ENCODE measurements at places on chromosomes 4 and X.
A peak's percentile ranks its signal among the peaks of the same experiment; 100 is the strongest.

- no peak for DNase-seq
Observed at GRCh38 chr4:126976850-126977632, 655.7 kb upstream of the INTU start.

DNA sequence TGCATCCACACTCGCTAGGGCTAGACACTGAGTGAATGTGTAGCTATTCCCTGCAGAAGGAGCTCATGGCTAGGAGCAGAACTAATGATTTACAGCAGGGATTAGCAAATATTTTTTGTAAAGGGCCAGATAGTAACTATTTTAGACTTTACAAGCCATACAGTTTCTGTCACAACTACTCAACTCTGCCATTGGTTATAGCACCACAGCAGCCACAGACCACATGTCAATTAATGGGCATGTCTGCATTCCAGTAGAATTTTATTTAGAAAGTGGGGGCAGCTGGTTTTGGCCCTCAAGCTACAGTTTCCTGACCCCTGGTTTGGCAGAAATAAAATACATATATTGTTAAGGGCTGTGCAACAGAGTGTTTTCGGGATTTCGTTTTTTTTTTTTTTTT is 192.6 kb downstream of the FRMPD4 start:
- DNase-seq: no peak

DNA sequence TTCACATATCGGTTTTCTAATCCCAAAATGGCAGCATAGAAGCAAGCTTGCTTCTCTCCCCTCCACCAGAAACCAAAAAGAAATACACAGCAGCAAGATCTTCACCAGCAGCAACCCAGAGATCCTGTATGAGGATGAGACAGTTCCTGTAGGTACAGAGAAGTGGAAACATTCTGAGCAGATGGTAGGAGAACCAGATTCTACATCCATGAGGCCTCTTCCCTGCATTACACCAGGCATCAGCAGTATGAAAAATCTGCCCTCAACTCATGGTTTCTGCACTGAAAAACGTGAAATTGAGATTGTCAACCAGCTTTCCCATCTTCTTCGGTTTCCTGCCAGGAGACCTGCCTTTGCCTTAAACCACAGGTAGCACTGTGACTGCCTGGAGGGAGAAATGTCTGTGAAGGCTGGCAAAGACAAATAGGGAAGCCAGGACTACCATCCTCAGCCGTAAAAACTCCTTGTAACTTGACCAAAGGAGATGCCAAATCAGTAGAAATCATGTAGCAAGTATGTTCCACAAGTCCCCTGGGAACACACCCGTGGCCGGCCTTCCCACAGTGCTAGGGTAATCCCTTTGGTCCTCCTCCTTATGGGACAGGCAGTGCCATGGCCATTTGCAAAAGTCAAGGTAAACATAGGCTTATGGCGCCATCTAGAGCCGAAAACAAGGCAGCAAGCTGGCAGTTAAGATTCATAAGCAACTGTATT is 24.0 kb upstream of the MTHFD2L start:
- peak; percentile 63 for DNase-seq

DNA sequence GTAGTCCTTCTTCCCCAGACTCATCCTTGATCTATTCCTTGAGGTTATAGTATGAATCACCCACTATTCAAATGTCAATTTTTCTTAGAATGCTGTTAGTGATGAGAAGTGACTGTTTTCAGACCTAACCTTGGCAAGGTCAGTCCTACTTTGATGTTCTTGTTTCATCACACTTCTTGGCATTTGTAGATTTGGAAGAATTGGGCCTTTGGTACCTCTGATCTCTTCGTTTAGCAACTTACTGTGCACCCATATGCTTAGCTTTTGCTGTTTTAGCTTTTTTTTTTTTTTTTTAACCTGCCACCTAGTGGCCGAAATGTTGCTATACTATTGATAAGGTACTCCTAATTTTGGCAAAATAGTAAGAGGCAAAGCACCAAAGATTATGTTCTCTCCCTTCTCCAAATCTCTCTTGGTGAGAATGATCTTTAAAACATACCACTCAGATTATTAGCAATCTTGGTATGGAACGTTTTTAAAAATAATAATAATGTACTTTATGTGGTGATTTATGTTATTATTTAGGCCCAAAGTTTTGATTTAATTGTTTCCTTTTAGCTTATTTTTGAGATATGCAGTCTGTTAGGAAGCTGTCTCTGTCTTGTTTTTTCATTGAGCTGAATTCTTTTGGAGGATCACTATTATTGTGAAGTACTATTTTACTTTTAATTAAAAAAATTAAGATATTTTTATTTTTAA is 16.6 kb downstream of the DCK start:
- no peak for DNase-seq

DNA sequence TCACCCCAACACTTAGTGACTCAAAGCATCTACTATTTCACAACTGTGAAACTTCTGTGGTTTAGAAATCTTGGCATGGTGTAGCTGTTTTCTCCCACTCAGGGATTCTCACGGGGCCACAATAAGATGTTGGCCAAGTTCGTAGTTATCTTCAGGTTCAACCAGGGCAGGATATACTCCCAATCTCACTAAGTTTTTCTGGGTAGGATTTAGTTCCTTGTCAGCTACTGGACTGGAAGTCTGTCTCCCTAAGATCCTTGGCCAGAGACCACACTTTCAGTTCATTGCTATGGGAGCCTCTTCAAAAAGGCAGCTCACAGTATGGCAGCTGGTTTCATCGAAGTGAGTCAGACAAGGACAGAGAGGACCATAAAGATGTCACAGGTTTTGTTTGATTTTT is 111.7 kb upstream of the PDHA2 start:
- no peak for DNase-seq

DNA sequence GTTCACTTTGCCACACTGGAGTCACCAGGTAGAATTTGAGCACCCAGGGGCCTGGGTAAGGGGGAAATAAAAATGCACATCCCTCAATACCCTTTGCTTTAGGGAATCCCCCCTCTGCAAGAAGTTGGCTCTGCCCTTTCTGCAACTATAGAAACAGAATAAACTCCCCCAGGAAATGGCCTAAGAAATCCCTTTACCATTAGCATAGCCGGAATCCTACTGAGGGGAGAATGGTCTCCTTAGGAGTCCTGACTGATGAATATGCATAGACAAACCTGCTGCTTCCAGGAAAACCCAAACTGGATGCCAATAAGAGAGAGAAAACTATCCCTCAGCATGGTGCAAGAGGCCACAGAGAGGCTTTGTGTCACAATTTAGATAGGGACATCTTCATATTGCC is 11.0 kb downstream of the EFHC2 start:
- no peak for DNase-seq

- no peak for DNase-seq
Observed at GRCh38 chrX:13046141-13046855, 1.9 kb upstream of the FAM9C start.

- no peak for DNase-seq
Observed at GRCh38 chr4:51878431-51878830, 35.5 kb downstream of the DCUN1D4 start.

GRCh38 chr4:183801457-183802165 is 103.5 kb upstream of the STOX2 start:
- DNase-seq: no peak

- DNase-seq: no peak
Observed at GRCh38 chr4:4603067-4603466, 61.2 kb upstream of the STX18 start.

DNA sequence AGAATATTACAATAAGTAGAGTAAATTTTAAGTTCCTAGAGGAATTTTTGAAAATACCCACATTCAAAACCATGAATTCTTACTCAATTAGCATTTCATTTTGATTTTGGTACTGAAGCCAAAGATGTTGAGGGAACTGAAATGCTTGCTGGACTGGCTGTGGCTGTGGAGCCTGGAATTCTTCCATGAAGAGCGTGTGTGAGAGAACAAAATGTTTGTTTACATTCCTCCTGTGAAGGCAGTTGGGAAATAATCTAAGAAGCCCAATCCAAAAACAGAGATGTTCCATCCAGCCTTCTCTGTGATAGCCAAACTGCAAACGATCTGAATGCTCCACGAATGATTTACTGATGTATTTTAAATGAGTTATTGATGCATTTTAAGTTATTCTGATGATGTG is 3.8 kb upstream of the ADH1B start:
- DNase-seq: peak; percentile 33

Data from brain pericyte (primary cell).